Thoracic aorta endothelial cell (primary cell): ENCODE measurements at places on chromosomes 5 and 9. TPM values are rescaled to one million over a fixed set of nuclear protein-coding genes. Genes with fewer than 3 reads are reported as not detected.

ARHGEF37 gene
- 8.0 TPM in 2 replicates for total RNA-seq

ALDH7A1 gene
- 62.4 and 71.1 TPM in 2 replicates for total RNA-seq

NXNL2 gene
- total RNA-seq: not detected in 2 replicates

STPG3 gene
- not detected in 2 replicates for total RNA-seq

VCP gene
- total RNA-seq: 479 and 512 TPM in 2 replicates

CD72 gene
- not detected in 2 replicates for total RNA-seq

TRIM41 gene
- total RNA-seq: 6.7 and 11.6 TPM in 2 replicates

PCDHGA4 gene
- total RNA-seq: 2.2 and 5.2 TPM in 2 replicates

ZDHHC11 gene
- total RNA-seq: 0.80 and 0.93 TPM in 2 replicates
